ENCODE measurements at places on chromosomes 1 and 21.

GRCh38 chr1:17658837-17659236 lies 96.3 kb upstream of the ACTL8 start:
- DNase-seq: no peak

DNA sequence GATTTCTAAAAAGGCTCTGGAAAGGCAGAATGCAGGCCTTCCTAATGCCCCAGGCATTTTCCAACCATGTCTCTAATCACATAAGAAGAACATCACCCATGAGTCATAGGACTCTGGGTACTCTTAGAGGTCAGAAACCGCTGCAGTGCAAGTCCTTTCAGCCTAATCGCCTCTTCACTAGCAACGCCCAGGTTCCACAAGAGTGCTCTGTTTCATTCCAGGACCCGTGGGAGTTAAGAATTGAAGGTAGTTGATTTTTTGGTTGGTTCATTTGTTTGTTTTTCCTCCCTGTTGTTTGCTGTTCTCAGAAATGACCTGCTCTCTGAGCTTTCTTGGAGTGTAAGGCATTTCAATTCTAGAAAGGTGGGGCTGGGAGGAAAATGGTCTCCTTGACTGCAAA lies 123.2 kb downstream of the NR5A2 start:
- no peak for DNase-seq

GRCh38 chr1:77370583-77371306 lies 88.9 kb downstream of the AK5 start:
- no peak for DNase-seq

DNA sequence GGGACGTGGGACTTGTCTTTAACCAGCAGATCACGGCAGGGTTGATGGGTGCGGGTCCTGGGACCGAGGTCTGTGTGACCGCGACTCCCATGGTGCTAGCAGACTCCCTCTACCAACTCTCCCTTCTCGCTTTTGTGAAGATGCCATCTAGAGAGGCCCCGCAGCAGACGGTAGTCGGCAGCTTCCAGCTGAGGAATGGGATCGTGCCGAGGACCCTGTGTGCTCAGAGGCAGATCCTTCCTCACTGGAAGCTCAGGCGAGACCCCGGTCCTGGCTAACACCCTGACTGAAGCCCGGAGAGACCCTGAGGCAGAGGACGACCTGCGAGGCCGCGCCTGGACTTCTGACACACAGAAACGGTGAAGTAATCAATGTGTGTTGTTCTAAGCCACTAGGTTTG lies 12.5 kb upstream of the SPATC1L start:
- DNase-seq: no peak

DNA sequence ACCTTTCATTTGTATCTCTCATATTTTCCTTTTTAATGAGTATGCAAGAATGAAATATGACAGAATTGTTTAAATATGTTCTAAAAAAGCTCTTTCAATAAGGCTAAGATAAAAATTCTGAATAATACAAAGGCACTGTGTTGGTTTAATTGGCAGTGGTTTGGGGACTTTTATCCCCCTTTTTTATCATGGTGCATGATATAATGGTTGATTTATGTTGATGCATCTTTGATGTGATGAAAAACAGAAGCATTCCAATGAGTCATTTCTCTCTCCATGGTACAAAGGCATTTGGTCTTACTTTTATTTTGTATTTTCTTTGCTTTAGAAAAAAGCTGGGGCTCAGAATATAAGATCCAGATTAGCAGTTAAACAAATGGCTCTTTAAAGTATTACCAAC lies 127.2 kb upstream of the GREM2 start:
- DNase-seq: no peak

All from CD4-positive, alpha-beta T cell treated with Interleukin-17A for 1 hour (primary cell).